ENCODE measurements at places on chromosomes 5 and 9.
A peak's percentile ranks its signal among the peaks of the same experiment; 100 is the strongest.

DNA sequence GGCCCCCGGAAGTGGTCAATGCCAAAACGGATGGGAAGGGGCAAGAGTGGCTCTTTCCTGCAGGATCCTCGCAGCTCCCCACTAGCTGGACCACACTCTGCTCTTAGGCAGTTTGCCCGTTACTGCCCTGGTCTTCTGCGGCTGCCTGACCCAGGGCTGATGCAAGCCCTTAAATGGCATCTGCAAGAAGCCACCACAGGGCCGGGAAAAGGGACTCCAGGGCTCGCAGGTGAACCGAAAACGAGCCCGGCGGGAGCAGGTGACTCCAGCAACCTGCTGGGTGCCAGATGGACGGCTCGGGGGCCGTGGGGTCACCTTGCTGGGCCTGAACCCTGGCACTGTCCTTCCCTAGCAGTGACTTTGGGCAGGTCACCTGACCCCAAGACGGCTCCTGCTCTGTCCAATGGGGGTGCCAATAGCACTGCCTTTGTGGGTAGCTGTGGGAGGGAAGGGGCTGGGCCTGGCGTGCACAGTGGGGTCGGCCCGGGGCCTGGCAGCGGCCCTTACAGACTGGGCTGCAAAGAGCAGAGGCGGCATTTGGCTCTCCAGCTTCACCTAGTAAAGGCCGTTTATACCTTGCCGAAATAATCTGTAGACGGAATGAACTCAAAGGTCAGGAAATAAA lies 1.3 kb downstream of the TMEM250 start:
- peak overlapping the region; percentile 72 for H3K4me3 ChIP-seq
- peaks cover 18% of the 10 kb centered on the region for H3K4me1 ChIP-seq
- no peaks in the 10 kb centered on the region for H3K27me3 ChIP-seq
- no peak for DNase-seq
- peaks cover 22% of the 10 kb centered on the region for H3K36me3 ChIP-seq

- no peak for DNase-seq
- H3K27ac ChIP-seq: no peak overlapping the region
- H3K4me1 ChIP-seq: no peaks in the 10 kb centered on the region
- H3K27me3 ChIP-seq: peaks cover 4% of the 10 kb centered on the region
- no peak overlapping the region for H3K4me3 ChIP-seq
- no peaks in the 10 kb centered on the region for H3K36me3 ChIP-seq
These were observed 121.7 kb downstream of the ACTBL2 start for GRCh38 chr5:57360871-57361270.

- no peak for DNase-seq
- H3K4me1 ChIP-seq: no peaks in the 10 kb centered on the region
- H3K4me3 ChIP-seq: no peak overlapping the region
- H3K27me3 ChIP-seq: no peaks in the 10 kb centered on the region
These were observed 27.4 kb upstream of the TCERG1 start for GRCh38 chr5:146419696-146420095.

GRCh38 chr5:78288246-78288645 lies 6.3 kb downstream of the AP3B1 start:
- no peak for DNase-seq
- no peak overlapping the region for H3K27ac ChIP-seq
- peaks cover 5% of the 10 kb centered on the region for H3K4me1 ChIP-seq
- no peak overlapping the region for H3K4me3 ChIP-seq
- H3K36me3 ChIP-seq: no peaks in the 10 kb centered on the region

DNA sequence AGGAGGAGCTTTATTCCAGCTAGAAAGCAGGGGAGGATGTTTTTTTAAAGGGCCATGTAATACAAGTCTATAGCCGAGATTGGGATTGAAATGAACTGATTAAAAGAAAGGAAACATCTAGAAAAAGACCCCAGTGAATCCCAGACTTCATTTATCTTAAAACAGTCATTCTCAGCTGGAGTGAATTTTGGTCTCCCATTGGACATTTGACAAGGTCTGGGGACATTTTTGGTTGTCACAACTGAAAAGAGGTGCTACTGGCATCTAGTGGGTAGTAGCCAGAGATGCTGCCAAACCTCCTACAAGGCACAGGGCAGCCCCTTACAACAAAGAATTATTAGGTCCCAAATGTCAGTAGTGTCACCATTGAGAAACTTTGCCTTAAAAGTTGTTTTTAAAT lies 16.3 kb upstream of the SPINK4 start:
- no peaks in the 10 kb centered on the region for H3K27me3 ChIP-seq
- H3K36me3 ChIP-seq: no peaks in the 10 kb centered on the region
- no peak for DNase-seq
- H3K27ac ChIP-seq: no peak overlapping the region
- no peak overlapping the region for H3K4me3 ChIP-seq
- peaks cover 10% of the 10 kb centered on the region for H3K4me1 ChIP-seq

DNA sequence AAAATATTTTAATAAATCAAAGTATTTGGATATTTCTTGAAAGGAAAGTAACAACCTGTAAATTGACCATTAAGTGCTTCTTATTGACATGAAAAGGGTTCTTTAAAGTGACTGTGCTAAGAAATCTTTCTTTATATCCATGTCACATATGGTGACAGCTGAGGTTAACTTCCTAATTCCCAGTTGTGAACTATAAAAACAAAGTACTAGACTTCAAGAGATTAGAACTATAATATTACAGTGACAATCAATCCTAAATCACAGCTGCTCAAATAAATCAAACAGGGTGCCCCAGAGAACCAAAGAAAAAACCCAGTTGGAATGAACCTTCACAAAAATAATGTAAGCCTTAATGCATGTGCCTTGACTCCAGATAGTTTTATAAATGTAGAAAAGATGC lies 332.6 kb upstream of the PDE4D start:
- no peaks in the 10 kb centered on the region for H3K4me1 ChIP-seq
- DNase-seq: no peak
- H3K36me3 ChIP-seq: no peaks in the 10 kb centered on the region
- H3K27ac ChIP-seq: no peak overlapping the region
- H3K27me3 ChIP-seq: no peaks in the 10 kb centered on the region

- H3K36me3 ChIP-seq: no peaks in the 10 kb centered on the region
- no peak overlapping the region for H3K4me3 ChIP-seq
- H3K27ac ChIP-seq: no peak overlapping the region
- H3K27me3 ChIP-seq: no peaks in the 10 kb centered on the region
- H3K4me1 ChIP-seq: no peaks in the 10 kb centered on the region
- no peak for DNase-seq
These were observed 232.5 kb downstream of the GADD45G start for GRCh38 chr9:89837162-89837933.

GRCh38 chr5:152170350-152170749 lies 234.7 kb downstream of the NMUR2 start:
- H3K27me3 ChIP-seq: no peaks in the 10 kb centered on the region
- H3K36me3 ChIP-seq: no peaks in the 10 kb centered on the region
- no peak overlapping the region for H3K27ac ChIP-seq
- H3K4me3 ChIP-seq: no peak overlapping the region
- no peaks in the 10 kb centered on the region for H3K4me1 ChIP-seq

DNA sequence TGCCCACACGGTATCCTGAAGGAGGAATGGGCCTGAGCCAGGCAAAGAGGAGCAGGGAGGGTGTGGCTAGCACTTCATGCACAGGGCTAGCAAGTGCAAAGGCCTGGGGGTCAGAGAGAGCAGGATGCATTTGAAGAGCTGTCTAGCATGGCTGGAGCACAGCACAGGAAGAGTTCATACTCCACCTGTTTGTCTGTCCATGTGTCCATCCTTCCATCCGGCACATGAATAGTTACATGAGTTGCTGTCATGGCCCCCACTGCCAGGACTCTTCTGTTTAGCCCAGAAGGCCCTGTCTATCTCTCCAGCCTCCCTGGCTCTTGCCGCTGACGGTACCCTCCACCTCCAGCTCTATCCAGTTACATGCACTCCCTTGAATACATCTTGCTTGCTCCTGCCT lies 17.1 kb downstream of the RGS3 start:
- H3K4me1 ChIP-seq: peaks cover 4% of the 10 kb centered on the region
- no peak overlapping the region for H3K27ac ChIP-seq
- H3K36me3 ChIP-seq: no peaks in the 10 kb centered on the region
- no peak for DNase-seq

GRCh38 chr5:103366918-103367549 lies 108.5 kb downstream of the MACIR start:
- no peak for DNase-seq
- no peaks in the 10 kb centered on the region for H3K4me1 ChIP-seq
- no peak overlapping the region for H3K4me3 ChIP-seq
- no peak overlapping the region for H3K27ac ChIP-seq

DNA sequence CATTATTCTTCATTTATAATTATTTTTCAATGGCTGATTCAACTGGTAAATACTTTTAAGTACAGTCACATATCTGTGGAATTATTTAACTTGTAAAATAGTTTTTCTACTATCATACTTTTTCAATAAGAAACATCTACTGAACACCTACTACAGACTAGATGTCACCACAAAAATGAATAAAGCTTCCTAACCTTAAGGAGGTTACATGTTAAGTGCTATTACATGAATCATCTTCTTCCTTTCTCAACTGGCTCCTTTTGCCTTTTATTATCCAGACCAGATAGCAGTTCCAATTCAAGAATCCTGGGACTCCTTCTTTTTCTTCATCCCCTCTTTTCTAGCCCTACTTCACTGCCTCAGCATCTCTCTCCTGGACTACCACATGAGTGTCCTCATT lies 4.7 kb downstream of the PGGT1B start:
- no peak for DNase-seq
- H3K27me3 ChIP-seq: no peaks in the 10 kb centered on the region
- no peaks in the 10 kb centered on the region for H3K36me3 ChIP-seq
- no peak overlapping the region for H3K4me3 ChIP-seq
- no peak overlapping the region for H3K27ac ChIP-seq

- H3K36me3 ChIP-seq: peaks cover 4% of the 10 kb centered on the region
- no peak overlapping the region for H3K4me3 ChIP-seq
- no peaks in the 10 kb centered on the region for H3K27me3 ChIP-seq
- peaks cover 16% of the 10 kb centered on the region for H3K4me1 ChIP-seq
These were observed 3.6 kb downstream of the FBXO38 start for GRCh38 chr5:148387325-148387724.

- H3K27ac ChIP-seq: no peak overlapping the region
- no peak for DNase-seq
- no peak overlapping the region for H3K4me3 ChIP-seq
- H3K36me3 ChIP-seq: no peaks in the 10 kb centered on the region
- H3K4me1 ChIP-seq: no peaks in the 10 kb centered on the region
These were observed 14.8 kb upstream of the EXOC3 start for GRCh38 chr5:428219-428618.

DNA sequence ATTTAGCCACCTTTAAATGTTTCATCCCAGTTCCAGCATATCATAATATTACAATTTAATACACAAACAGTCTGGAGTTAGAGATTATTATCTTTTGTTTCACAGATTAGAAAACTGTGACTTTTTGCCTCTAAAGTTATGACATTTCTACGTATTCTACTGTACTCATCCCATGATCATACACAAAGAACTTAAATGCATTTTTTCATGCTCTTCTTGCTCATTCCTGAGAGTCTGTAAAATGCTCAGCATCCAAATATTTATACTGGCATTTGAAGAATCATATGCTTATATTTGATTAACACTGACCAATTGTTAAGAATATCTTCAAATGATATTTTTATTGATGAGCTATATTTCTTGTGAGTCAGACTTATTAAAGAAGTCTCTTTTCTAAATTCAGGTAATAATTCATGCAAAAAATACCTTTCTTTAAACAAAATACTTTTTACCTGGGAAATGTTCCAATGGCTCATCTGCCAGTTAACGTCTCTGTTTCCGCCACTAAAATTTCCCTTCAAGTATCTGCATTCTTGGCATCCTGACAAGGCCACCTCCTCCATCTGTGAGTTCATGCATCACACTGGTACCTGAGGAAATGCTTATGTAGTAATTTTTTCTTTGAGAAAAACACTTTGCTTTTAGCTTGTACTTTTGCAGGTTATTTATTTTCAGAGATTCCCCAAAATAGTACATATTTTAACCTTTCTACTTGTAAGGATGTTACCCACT lies 139.6 kb upstream of the RASA1 start:
- no peak for DNase-seq
- H3K27me3 ChIP-seq: no peaks in the 10 kb centered on the region
- H3K4me1 ChIP-seq: no peaks in the 10 kb centered on the region
- no peak overlapping the region for H3K4me3 ChIP-seq

- no peaks in the 10 kb centered on the region for H3K36me3 ChIP-seq
- H3K4me1 ChIP-seq: no peaks in the 10 kb centered on the region
- no peak overlapping the region for H3K4me3 ChIP-seq
These were observed 1.5 kb downstream of the FAM81B start for GRCh38 chr5:95392593-95393182.

DNA sequence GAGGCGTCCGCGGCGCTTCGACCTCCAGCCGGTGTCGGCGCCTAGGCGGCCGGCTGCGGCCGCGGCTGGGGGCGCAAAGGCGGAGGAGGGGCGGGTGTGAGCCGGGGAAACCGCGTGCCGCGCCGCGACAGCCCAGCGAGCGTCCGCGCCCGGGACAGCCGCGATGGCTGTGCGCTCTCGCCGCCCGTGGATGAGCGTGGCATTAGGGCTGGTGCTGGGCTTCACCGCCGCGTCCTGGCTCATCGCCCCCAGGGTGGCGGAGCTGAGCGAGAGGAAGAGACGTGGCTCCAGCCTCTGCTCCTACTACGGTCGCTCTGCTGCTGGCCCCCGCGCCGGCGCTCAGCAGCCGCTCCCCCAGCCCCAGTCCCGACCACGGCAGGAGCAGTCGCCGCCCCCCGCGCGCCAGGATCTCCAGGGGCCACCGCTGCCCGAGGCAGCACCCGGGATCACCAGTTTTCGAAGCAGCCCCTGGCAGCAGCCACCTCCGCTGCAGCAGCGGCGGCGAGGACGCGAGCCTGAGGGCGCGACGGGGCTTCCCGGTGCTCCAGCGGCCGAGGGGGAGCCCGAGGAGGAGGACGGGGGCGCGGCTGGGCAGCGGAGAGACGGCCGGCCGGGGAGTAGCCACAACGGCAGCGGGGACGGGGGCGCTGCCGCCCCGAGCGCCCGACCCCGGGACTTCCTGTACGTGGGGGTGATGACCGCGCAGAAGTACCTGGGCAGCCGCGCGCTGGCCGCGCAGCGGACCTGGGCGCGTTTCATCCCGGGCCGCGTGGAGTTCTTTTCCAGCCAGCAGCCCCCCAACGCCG lies 605 bp downstream of the CHSY3 start:
- H3K4me3 ChIP-seq: peak overlapping the region; percentile 45
- peaks cover 36% of the 10 kb centered on the region for H3K27me3 ChIP-seq
- no peak for DNase-seq

DNA sequence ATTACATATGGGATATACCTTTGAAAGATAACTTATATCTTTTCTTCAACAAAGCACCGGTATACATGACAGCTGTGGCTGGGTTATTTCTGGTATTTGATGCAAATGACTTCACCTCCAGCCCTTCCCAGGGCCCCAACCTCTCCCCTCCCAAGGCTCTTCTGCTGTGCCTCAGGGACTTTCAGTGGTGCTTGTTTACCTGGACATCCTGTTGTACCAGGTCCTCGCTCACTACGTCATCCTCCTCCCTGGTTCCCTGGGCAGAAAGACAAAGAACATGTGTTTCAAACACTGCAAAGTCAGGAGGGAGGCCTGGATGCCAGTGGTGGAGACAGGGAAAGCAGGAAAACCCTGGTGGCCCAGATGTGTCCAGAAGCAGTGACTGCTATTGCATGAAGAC lies 23.4 kb downstream of the ANXA6 start:
- peaks cover 42% of the 10 kb centered on the region for H3K4me1 ChIP-seq
- no peak overlapping the region for H3K4me3 ChIP-seq
- H3K36me3 ChIP-seq: peaks cover 100% of the 10 kb centered on the region
- DNase-seq: no peak

GRCh38 chr9:75964427-75964826 lies 74.0 kb downstream of the PCSK5 start:
- H3K4me1 ChIP-seq: peaks cover 7% of the 10 kb centered on the region
- H3K4me3 ChIP-seq: no peak overlapping the region
- no peaks in the 10 kb centered on the region for H3K27me3 ChIP-seq
- no peak for DNase-seq
